Mononuclear cell (primary cell): ENCODE measurements at places on chromosomes 16 and 17. TPM values are rescaled to one million over a fixed set of nuclear protein-coding genes. Genes with fewer than 3 reads are reported as not detected.

P2RX1 gene
- 31.6 TPM for total RNA-seq

CLEC3A gene
- not detected for total RNA-seq

ZNF652 gene
- total RNA-seq, result 48.9 TPM

KRT26 gene
- total RNA-seq, result not detected

PITPNM3 gene
- 0.31 TPM for total RNA-seq

FOXJ1 gene
- total RNA-seq, result 1.3 TPM

KIF18B gene
- total RNA-seq, result 0.10 TPM

ABCA10 gene
- 1.0 TPM for total RNA-seq

KRTAP9-1 gene
- not detected for total RNA-seq

NPIPA2 gene
- total RNA-seq, result 0.21 TPM

CRHR1 gene
- total RNA-seq, result not detected

SLC2A4 gene
- not detected for total RNA-seq

MATCAP1 gene
- total RNA-seq, result 3.5 TPM

CCDC182 gene
- not detected for total RNA-seq
